ENCODE measurements at places on chromosomes 1 and 21.
A peak's percentile ranks its signal among the peaks of the same experiment; 100 is the strongest.

DNA sequence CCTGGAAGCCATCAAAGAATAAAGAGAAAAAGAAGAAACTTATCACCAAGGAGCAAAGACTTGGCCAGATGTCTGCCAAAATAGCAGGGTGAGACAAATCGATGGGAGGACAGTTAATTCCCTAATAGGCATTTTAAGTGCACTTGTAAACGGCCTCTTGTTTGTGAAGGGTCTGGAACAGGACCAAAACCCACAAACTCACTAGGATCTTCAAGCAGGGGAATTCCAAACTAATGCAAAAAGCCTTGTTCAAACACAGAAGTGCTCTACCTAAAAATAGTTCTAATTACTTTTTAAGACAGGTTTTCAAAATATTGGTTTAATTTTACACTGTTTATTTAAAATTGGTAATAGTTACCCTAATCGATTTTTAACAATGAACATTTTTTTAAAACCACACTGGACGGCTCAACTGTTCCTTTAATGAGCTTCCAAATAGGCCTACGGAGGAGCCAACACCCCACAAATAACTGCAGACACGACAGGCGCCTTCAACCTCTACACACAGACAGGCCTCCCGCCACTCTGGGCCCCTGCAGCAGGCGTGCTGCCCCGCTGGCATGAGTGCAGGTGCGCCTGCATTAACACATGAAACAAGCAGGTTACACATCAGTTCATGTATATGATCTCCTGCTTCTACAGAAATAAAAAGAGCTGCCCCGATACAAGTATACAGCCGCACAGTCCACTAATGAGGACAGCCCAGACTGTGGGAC, 15.8 kb downstream of the UBE2G2 start:
- DNase-seq: no peak

DNA sequence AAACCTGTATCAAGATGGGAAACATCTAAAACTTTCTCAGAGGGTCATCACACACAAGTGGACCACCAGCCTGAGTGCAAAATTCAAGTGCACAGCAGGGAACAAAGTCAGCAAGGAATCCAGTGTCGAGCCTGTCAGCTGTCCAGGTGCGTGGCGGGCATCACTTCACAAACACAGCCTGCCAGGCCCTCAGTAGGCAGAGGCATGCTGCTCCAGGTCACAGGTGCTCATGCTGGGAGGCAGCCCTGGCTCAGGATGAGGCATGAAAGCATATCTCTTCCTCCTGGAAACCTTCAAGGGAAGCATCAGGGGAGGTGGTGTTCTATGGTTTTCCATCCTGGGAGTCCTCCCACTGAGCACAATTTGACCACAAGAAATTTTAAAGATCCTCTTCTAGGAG, 6.3 kb downstream of the CD2 start:
- DNase-seq: no peak

DNA sequence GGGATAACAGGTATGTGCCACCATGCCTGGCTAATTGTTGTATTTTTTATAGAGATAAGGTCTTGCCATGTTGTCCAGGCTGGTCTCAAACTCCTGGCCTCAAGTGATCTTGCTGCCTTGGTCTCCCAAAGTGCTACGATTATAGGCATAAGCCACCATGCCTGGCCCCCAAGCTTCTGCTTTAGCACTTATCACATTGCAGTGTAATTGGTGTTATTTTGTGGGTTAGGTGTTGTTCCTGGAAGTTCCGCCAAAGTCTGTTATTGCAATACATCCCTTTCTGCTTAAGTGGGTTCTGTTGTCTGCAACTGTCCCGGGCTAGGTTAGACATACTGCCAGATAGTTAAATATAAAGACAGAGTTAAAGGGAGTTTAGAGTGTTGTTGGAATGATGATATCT, 3.4 kb downstream of the ZCCHC17 start:
- DNase-seq: no peak

DNA sequence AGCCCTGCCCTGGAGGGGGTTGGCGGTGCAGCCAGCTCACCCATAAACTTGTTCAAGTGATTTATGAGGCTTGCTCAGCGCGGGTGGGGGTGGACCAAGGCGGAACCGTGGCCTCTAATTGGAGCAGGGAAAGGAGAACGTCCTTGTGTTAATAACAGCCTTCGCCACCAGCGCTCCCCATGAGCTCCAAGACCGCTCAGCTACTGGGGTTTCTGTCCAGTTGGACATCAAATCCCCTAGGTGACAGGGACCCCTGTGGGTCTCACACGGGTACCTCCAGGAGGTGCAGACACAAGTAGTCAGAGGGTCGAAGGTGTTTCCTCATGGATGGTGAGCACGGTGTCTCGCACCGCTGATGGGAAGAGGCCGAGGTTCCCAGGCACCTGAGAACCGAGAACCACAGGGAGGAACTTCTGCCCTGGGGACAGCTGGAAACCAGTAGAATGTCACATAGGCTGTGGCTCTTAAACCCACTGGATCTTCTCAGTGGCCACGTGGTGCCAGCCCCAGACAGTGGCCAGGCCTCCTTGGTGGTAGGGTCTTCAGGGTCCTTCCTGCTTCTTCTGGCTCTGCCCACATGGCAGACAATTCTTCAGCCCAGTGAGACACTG, 3.7 kb upstream of the ACTRT2 start:
- DNase-seq: no peak

- peak; percentile 89 for DNase-seq
These were observed at the start of gene PTPN22 for GRCh38 chr1:113871597-113872113. Gene PTPN22, minus strand, starts transcription at chr1:113871712.

GRCh38 chr1:213714645-213715044, 273.1 kb upstream of the PROX1 start:
- no peak for DNase-seq

GRCh38 chr1:14667651-14667984, 69.1 kb downstream of the KAZN start:
- no peak for DNase-seq

DNA sequence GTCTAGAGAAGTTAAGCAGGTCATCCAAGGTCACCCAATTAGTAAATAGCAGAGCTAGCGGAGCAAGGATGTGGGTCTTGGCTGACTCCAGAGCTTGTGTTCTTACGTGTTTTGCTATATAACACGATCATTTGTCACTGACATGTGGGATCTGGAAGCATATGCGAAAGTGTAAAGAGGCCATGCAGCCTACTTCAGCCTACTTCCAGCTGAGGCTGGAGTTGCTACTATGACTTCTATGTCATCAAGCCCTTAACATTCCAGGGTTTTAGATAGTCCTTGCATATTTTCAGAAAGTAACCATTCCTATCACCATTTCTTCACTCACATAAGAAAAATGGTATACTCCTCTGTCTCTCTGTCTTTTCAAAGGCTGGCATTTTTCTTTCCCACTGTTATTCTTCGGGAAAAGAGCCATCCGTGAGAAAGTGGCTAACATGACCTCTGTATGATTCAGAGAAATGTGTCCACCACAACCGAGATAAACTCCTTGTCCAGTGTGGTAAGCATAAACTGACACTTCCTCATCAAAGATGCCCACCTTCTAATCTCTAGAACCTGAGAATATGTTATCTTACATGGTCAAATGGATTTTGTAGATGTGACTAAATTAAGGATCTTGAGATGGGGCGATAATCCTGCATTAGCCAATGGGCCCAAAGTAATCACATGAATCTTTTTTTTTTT, 24.0 kb upstream of the ABL2 start:
- DNase-seq: peak; percentile 34

DNA sequence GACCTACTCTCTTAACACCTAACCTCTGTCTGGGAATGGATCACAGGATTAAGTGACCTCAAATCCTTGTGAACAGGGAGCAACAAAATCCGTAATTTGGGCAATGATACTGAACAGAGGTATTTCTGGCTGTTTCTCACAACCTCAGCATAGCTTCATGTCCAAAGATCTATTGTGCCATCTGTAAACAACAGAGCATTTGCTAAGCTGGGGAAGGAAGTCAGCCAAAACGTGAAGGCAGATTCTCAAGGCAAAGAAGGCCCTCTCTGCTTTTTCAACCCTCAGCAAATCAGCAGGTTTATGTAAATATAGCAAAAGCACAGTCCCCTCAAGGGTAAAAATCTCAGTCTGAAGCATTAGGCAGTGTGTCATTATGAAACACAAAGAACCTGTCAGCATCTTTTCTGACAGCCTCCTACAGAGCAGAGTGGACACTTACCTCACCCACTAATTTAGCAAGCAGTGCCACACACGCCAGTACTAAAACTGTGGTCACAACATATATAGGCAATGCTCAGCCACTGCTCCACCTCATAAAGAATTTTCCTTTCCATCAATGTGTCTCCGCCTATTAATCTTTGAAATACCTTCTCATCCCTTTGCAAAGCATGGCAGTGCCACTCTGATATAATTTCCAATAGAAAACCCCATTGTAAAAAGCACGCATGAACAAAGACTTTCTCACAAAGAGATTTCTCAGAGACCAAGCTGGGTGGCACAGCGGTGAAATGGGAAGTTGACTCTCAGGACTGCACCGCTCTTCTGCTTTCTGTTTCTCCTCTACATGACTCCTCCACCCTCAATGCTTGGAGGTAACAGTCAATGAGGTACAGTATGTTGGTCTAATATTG, 188.0 kb downstream of the RERE start:
- peak; percentile 26 for DNase-seq

DNA sequence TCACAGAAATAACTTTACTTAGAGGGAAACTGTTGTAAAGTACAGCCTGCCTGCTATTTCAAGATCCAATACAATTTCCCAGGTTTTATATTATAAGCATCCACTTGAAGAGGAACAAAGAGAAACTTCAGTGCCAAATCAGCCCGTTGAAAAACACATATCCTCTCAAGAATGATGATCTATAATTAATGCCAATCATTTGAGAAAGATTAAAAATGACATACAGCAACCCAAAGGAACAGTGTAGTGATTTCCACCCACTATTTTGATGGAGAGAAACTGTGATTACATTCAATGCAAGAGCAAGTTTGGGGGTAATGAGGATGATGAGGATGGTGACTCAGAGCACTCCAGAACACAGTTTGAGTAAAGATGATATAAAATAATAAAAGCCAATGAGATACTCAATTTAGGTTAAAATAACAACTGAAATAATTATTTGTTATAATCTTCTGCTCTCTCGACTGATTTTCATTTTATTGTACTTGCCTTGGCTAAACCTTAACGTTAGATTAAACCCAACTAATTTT, 715.5 kb downstream of the NCAM2 start:
- DNase-seq: peak; percentile 56

DNA sequence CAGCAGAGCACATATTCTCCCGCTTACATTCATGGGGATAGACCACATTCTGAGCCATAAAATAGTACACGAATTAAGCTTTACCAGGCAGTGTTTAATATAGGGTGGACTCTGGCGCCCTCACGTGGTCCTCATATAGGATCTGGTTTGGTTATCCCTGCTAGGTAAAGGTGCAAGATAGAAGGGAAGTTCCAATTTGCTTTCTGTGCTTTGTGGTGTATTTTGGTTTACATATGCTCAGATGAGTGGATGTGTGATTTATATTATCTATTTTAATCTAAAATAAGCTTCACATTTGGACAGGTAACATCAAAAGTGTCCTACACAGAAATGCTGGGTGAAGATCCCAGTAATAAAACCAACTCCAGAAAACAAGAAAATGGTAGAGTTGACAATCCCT, 3.6 kb downstream of the CR1 start:
- DNase-seq: peak; percentile 64

- DNase-seq: no peak
These were observed 14.7 kb upstream of the TSPAN1 start for GRCh38 chr1:46160212-46160611.

DNA sequence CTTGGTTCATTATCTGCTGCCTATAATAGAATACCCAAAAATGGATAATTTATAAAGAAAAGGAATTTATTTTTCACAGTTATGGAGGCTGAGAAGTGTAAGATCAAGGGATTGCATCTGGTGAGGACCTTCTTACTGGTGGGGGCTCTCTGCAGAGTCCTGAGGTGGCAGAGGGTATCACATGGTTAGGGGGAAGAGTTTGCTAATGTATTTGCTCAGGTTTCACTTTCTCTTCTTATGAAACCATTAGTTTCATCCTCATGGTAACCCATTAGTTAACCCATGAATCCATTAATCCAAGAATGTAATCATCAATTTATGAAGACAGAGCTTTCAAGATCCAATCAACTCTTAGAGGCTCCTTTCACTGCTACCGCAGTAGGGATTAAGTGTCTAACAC, 120.6 kb downstream of the DNM3 start:
- DNase-seq: no peak

GRCh38 chr21:42386034-42386591, 9.7 kb downstream of the TMPRSS3 start:
- no peak for DNase-seq

GRCh38 chr21:42646836-42647235, 6.6 kb upstream of the PDE9A start:
- no peak for DNase-seq

DNA sequence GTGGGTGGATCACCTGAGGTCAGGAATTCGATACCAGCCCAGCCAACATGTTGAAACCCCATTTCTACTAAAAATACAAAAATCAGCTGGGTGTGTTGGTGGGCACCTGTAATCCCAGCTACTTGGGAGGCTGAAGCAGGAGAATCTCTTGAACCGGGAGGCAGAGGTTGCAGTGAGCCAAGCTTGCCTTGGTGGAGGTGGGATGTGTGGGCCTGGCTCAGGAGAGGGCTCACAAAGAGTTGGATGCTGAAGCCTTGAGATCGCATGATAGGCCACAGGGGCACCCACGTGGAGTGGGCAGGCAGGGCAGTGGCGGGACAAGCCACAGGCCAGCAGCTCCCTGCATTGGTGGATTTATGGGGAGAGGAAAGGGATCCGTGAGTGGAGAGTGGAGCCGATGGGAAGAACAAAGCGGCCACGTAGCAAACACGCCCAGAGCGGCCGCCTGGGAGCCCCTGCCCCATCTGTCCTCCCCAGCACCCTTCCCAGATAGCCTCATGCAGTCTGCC, 4.4 kb downstream of the THAP3 start:
- DNase-seq: no peak

GRCh38 chr1:3630161-3630611, 5.4 kb downstream of the TPRG1L start:
- DNase-seq: no peak

DNA sequence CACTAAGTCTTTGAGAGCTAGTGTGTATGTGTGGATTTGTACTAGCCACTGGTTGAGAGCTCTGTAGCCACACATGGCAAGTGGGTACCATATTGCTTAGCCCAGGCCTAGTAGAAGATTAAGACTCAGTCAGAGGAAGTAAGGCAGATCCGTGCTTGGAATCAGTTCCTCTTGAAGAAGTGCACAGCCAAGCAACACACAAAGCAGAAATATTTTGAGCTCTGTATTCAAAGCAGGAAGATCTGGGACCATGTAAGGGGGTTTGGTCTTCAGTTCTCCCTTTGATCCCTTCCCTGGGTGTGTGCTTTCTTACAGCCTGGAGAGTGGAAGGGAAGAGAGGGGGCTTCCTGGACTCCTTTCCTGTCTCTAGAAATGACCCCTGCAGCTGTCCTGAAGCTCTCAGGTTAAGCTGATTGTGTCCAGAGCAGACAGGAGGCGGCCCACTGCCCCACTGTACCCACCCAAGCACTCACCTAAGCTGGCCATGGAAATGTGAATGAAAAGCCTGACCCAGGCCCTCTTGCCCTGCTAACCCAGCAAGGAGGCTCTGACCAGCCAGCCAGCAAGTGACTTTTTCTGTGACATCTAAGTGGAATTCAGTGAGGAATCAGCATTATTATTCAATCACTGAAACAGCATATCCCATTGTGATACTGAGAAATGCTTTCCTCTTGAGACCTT, 3.6 kb downstream of the ETS2 start:
- no peak for DNase-seq

Measured in fibroblast of skin of right biceps (primary cell).